Midbrain (tissue), 1 donor: ENCODE measurements at places on chromosomes 7 and 10.
A peak's percentile ranks its signal among the peaks of the same experiment; 100 is the strongest.

- DNase-seq, result no peak
Observed at GRCh38 chr10:13475124-13475523, 53.7 kb downstream of the BEND7 start.

DNA sequence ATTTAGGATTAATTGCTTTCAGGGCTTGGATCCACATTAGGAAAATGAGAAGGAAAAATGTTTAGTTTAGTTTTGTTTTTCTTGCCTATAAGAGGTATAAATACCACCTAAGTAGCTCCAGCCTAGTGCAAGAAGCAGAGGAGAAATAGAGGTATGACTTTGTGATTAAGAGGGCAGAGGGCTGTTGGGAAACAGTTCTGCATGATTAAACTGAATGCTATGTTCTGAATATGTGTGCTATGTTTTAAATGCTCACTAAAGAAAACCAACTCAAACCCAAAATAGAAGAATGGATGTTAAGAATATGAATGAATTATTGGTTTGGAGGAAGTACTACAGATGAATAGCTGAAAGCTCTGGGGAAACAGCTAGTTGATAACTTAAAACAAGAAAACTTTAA, 7.6 kb downstream of the CALCR start:
- no peak for DNase-seq

DNA sequence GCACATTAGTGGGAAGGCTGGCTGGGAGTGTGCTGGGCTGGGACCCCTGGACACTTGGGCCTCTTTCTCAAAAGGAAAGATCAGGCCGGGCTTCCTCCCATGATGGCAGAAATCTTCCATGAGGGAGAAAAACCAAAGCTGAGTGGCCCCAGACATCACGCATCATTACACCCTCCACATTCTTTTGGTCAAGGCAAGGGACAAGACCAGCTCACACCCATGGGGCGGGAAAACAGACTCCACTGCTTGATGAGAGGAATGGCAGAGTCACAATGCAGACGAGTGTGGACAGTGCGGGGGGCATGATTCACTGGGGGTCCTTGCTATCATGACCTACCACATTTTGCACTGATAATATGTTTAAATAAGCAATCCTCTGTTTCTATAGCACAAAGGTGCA, 73.3 kb downstream of the CREB3L2 start:
- no peak for DNase-seq

DNA sequence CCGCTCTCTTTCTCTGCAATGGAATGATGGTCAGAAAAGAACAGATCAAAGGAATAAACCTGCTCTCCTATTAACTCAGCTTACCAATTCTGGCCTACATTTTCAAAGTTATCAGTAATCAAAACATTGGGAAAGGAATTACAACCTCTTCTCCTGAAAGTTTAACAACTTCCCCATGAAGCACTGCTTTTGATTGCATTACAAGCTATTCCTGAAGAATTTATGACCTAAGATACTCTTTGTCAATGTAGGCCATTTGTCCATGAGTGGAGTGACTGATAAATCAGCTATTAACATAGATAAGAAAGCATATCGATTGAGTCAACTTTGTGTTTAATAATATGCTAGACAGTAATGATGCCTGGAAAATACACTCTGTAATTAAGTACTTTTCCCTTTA, 271.7 kb upstream of the C7orf33 start:
- no peak for DNase-seq

DNA sequence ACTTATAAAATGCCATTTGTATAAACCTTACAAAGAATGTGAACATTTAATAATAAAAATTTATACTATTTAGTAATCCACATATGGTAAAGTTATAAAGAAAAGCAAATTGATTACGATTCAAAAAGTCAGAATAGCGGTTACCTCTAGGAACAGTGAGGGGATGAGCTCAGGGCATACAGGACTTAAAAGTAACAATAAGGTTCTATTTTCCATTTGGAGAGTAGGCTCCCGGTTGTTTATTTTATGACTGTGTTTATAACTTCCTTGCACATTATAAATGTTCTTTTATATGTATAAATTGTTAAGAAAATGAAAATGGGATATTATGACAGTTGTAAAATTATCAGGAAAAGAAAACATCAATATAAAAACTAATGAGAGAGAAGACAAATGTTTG, 135.7 kb downstream of the AVL9 start:
- no peak for DNase-seq

GRCh38 chr7:73954861-73955260, 73.1 kb upstream of the ELN start:
- DNase-seq, result no peak

GRCh38 chr10:11237571-11237970, 219.9 kb downstream of the CELF2 start:
- no peak for DNase-seq

DNA sequence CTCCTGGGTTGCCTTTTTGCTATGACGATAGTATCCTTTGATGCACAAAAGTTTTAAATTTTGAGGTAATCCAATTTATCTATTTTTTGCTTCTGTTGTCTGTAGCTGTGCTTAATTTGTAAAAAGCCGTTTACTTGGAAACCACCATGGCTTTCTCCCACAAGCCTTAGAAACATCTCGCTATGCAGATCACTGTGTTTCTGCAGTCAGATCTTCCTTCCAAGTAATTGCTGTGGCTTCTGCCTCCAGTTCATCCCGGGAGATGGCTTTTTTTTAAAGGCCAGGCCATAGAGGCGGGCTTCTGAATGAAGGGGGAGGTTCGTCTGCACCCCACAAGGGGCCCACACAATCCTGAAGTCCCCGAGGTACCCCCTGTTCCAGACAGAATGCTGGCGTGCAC, 48.3 kb upstream of the OCM2 start:
- no peak for DNase-seq

GRCh38 chr10:19595212-19595845, 220.9 kb upstream of the PLXDC2 start:
- DNase-seq, result no peak

DNA sequence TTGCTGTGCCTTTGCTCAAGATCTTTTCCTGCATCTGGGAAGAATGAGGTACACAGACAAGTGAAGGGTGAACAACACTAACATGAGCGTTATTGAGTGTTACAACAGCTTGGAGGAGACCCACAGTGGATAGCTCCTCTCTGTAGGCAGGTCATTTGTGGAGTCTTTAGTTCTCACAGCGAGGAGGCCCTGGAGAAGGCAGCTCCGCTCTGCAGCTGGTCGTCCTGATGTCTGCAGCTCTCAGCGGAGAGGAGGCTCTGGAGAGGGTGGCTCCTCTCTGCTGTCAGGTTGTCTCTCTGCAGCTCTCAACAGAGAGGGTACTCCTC, 7.0 kb upstream of the DYNC2I1 start:
- no peak for DNase-seq

GRCh38 chr10:123472606-123473005, 193.5 kb upstream of the GPR26 start:
- DNase-seq, result no peak

GRCh38 chr7:50598460-50599343, 33.5 kb upstream of the DDC start:
- no peak for DNase-seq

DNA sequence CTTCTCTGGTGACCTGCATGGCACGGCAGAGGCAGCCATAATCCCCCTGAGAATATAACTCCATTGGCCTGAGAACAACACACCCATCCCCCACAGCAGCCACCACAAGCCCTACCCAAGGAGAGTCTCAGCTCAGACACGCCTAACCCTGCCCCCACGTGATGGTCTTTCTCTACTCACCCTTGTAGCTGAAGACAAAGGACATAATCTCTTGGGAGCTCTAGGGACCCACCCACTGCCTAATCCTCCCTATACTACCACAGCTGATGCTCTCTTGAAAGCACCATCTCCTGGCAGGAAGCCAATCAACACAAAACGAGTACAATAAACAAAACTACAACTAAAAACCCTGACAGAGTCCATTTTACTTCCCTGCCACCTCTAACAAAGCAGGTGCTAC, 30.7 kb upstream of the HPSE2 start:
- no peak for DNase-seq

- DNase-seq, result no peak
Observed at GRCh38 chr10:104144931-104145330, 23.0 kb downstream of the SFR1 start.

- DNase-seq, result no peak
Observed at GRCh38 chr10:128871671-128872231, 595.3 kb upstream of the MGMT start.

DNA sequence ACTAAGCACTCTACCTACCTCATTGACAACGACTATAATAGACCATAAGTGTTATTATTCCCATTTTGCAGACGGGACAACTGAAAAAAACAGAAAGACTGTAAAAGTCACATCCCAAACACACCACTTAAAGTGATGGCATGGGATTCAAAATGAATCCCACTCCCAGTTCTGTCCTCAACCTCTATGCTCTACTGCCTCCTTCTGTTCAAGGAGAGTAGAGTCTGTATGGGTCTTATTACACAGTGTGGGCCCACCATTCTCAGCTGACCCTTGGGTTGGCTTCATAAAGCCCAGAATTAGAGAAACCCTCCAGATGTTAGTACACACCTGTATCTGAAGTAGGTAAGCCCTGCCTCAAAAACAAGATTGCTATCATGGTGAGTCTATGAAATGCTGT, 102.2 kb downstream of the GRM8 start:
- no peak for DNase-seq

- no peak for DNase-seq
Observed at GRCh38 chr7:101978683-101979082, 161.3 kb downstream of the CUX1 start.

DNA sequence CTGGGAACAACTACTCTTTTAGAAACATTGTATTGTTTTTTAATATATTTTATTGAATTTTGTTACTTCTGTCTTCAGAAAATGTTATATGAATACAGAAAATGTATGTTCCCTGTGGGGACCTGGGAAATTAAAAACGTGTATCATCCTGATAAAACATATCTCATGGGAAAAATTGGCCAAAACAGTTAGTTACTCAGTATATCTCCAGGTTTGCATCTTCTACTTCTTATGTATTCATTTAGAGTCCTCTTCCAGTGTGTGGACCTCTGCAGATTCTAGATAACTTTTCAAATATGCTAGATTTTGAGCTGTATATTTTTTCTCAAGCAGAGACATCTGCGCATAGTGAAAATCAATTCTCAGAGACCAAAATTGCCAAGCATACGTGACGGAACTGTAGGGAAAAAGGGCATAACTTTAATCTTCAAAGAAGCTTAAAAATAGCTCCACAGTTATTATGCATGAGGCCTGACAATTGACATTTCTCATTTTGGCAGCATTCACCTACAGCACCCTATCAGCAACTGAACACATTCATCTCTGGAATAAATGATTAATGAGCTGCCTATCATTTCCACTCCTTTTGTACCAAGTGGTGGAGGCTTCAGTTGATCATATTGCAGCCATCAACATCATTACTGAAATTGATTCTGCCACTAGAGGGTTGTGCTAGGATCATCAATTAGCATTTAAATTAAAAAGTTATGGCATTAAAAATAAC, 26.4 kb upstream of the UMAD1 start:
- no peak for DNase-seq

- no peak for DNase-seq
Observed at GRCh38 chr10:123808906-123809305, 82.7 kb downstream of the CPXM2 start.

DNA sequence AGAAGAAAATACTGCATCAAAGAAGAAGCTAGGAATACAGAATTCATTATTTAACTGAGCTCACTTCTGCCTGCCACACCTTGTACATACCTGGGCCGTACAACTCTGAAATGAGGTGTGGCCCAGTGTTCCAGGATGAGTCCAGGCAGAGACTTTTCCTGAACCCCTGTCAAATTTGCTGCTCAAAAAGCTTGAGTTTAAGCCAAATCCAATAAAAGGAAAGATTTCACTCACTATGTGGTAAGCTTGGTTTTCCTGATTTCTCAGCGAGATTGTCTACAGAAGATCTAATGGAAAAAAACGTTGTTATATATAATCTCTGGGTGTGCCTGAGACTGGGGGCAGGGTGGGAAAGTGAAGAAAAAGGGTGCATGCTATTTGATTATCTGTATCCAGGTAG, 72.1 kb upstream of the EGFR start:
- DNase-seq, result no peak

- DNase-seq, result no peak
Observed at GRCh38 chr7:48300301-48300700, 129.0 kb downstream of the ABCA13 start.

- DNase-seq, result no peak
Observed at GRCh38 chr7:26046878-26047277, 105.1 kb upstream of the NFE2L3 start.

GRCh38 chr7:107926481-107926880, 35.5 kb downstream of the DLD start:
- DNase-seq, result no peak

- no peak for DNase-seq
Observed at GRCh38 chr7:1846331-1847065, 176.4 kb downstream of the ELFN1 start.

GRCh38 chr7:45347804-45348203, 190.2 kb downstream of the RAMP3 start:
- DNase-seq, result no peak

DNA sequence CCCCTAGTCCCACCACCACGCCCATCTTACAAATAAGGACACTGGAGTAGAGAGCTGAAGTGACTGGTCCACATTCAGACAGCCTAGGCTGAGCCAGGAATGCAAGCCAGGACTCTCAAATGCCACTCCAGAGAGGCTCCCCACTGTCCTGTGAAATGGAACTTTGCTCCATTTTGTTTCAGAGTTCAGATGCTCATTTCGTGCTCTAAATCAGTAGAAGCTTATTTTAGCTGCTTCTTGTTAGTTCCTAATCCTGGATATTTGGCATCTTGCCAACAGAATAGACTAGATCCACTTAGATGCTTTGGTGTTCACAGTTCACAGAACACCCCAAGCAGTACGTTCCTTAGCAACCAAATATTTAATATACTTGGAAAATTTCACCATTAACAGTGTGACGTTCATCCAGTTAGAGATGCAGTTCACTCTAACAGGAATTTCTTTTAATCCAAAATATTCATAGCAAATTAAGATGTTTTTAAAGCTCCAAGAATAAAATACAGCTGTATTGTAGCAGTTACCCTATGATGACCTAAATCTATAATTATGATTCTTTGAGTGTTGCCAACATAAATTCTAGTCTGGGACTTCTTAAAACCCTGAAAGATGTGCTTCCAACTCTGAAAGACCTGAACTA, 7.3 kb downstream of the MMP21 start:
- DNase-seq, result peak; percentile 12

DNA sequence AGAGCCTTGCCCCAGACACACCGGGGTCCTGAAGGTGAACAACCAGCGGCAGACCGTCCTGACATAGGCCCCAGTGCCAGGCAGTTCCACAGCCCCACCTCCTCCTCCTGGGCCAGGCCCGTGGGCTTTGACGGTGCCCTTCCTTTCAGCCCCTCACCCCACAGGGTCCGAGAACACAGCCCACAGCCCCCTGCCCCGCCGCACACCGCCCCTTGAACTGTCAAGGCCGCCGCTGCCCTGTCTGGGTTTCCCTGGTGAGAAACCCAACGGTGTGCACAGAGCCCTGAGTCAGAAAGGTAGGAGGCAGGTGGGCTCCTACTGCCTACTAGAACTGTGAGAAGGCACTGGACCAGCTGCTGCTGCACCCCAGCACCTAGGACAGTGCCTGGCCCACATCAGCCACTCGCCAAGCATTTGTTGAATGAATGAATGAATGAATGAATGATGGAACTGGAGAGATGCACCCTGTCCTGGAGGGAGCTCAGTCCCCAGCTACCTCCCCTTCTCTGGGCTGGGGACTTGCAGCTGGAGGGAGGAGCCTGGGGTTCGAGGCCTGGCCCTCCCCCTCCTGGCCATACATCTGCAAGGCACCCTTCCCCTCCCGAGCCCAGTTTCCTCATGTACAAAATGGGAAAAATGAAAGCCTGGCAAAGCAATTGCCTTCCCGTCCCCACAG, 117.9 kb downstream of the SLIT1 start:
- no peak for DNase-seq

- no peak for DNase-seq
Observed at GRCh38 chr10:99660662-99661376, 1.5 kb downstream of the ENTPD7 start.

GRCh38 chr7:140342727-140343514, 55.4 kb downstream of the SLC37A3 start:
- peak; percentile 59 for DNase-seq
